ENCODE measurements at places on chromosomes 6 and 20.

DNA sequence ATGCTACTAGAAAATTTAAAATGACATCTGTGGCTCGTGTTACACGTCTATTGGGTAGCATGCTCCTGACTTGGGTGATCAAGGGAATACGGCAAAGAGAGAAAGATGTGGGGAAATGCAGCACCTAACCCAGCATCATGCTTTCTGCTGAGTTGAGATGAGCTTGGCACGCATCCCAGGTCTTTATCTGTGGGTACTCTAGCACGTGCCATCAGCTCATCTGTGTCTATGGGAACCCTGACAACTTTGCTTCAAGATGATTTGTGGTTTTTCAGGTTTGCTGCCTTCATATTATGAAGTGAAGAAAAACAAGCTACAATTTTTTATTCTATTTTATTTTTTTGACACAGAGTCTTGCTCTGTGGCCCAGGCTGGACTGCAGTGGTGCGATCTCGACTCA, 21.0 kb downstream of the RNASET2 start:
- no peak for DNase-seq

GRCh38 chr6:170068496-170068895, 222.4 kb downstream of the DLL1 start:
- DNase-seq, result no peak

- peak; percentile 69 for DNase-seq
Measured at GRCh38 chr6:123838505-123839234, 35.0 kb downstream of the NKAIN2 start.

GRCh38 chr6:127971945-127972391, 71.1 kb upstream of the THEMIS start:
- DNase-seq, result no peak

DNA sequence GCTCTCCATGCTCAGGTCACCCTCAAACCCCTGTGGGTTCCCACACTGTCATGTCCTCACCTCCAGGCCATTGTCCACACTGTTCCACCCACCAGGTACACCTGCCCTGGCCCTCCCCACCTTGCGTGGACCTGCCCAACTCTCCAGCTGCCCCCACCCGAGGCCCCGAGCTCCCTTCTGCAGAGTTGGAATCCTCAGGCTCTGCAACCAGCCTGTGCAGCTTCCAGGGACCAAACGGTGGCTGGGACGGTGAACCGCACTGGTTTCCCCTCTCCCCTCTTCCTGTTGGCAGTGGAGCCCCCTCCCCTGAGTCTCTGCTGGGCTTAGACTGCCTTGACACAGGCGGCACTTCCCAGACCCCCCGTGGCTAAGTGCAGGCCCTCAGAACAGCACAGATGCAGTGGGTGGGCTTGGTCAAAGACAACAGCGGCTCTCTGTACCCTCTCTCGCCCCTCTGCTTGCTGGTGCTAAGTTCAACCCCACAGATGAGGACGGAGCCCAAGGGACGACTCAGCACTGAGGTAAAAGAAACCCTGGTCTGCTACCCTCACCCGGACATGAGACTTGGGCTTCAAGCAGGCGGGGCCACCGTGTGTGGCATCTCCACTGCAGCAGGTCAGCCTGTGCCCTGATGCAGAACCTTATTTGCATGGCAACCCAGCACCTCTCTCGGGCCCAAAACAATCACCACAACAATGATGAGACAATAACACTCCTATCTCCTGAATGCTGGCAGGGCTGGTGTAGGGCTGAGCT, 11.0 kb downstream of the ZBP1 start:
- DNase-seq, result no peak

GRCh38 chr6:144683216-144684070, 398.3 kb downstream of the UTRN start:
- DNase-seq, result no peak

GRCh38 chr6:137236581-137237355, 17.6 kb upstream of the IFNGR1 start:
- no peak for DNase-seq

- DNase-seq, result no peak
Measured at GRCh38 chr20:24034820-24035219, 46.2 kb upstream of the GGTLC1 start.

GRCh38 chr6:2899596-2899995, 3.5 kb downstream of the SERPINB9 start:
- no peak for DNase-seq

- DNase-seq, result peak; percentile 94
Measured at GRCh38 chr20:59825944-59826759, 107.3 kb downstream of the SYCP2 start.

DNA sequence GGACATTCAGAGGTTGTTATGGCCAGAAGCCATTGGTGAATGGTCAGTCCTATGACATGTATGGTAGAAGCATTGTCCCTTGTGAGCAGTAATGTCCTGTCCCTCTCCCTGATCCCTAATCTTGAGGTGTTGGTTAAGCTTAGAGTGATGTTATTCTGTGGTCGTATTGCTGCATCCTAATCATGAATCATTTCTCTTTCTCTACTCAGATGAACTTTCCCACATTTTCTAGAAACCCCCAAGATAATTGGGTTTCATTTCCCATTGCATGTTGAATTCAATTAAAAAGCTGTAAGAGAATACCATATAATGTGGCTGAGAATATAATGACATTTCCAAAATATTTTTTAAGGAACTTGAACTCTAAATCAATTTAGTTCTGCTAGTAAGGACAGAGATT, 175.1 kb downstream of the PLCB4 start:
- no peak for DNase-seq

DNA sequence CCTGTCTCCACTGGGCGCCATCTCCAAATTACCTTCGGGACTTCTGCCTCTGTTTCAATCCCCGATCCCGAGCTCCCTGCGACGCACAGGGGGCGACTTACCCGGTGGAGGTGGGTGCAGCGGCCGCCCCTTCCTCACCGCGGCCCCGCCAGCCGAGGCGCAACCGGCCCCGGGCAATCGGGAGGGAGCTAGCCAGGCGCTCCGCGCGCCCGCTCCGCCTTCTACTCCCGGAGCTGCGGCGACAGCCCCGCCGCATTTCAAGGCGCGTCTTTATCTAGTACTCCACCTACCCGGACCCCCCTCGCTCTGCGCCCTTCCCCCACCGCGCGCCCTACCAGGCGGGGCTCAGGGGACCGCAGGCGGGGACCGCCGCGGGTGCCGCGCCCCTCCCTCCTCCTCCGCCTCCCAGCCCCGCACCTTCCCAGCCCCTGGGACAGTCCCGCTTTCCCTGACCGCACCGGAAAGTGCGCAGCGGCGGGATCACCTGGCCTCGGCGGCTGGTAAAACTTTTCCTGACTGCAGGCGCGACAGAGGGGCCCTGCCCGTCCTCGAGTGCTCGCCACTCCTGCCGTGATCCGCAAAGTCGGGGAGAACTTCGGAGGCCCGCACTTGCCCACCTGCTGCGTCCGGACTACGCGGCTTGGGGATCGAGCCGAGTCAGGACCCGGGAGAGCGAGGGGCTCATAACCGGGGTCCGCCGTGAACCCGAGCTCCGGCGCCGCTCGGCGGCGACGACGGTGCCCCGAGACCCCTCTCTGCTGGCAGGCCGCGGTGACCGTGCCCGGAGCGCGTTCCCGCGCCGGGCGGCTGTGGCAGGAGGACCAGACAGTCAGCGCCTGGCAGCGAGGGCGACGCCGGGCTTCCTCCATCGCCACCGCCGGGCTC, 8.0 kb upstream of the NKX2-2 start:
- peak; percentile 80 for DNase-seq

- DNase-seq, result peak; percentile 69
Measured at GRCh38 chr20:20568604-20569205, 143.7 kb downstream of the RALGAPA2 start.

DNA sequence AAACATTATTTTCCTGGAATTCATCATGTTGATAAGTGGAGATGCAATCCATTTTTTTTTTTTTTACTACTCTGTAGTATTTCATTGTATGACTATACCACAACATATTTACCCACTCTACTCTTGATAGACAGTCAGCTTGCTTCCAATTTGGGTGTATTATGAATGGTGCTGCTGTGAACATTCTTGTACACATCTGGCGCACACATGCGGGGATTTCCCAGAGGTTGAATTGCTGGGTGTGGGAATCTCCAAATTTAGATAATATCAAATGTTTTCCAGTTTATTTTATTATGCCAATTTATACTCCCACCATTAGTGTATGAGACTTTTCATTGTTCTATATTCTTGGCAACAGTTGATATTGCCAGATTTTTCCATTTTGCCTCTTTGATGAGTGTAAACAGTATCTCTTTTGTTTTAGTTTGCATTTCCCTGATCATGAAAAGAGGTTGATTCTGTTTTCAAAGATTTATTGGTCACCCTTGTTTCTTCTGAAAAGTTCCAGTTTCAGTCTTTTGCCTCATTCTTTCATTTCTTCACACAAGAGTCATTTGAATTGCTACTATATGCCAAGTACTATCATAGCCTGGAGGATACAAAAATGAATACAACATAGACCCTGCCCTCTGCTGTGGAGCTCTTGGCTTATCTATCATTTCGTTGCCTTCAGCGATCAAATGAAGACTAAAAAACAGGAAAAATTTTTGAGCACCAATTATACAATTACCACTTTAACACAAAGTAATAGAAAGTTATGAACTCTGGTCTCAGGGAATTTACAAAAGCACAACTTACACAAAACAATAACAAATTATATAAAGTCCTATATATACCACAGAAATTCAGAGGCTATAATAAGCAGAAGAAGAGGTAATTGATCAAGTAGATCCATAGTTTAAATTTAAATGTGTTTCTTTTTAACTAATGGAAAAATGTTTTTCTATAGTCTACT, 17.1 kb upstream of the NCOA7 start:
- no peak for DNase-seq

DNA sequence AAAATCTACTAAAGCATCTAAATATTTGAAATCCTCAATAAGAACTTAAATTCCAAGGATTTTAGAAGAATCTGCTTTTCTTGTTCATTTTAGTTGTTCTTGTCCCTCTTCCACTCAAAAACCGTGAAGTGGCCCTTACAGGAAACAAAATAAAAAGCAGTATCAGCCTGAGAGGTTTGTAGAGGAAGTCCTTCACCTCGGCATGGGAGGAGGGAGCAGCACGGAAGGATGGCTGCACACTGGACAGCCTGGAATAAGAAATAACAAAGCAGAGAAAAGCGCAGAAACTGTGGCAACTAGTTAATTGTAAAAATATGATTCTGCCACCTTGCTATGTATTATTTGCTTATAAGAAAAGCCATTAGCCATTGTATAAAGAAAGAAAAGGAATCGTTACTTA, 46.1 kb downstream of the RALGAPA2 start:
- no peak for DNase-seq

GRCh38 chr6:123640567-123641187, 3.9 kb upstream of the TRDN start:
- no peak for DNase-seq

GRCh38 chr20:36786246-36786645, 12.7 kb upstream of the DSN1 start:
- no peak for DNase-seq

DNA sequence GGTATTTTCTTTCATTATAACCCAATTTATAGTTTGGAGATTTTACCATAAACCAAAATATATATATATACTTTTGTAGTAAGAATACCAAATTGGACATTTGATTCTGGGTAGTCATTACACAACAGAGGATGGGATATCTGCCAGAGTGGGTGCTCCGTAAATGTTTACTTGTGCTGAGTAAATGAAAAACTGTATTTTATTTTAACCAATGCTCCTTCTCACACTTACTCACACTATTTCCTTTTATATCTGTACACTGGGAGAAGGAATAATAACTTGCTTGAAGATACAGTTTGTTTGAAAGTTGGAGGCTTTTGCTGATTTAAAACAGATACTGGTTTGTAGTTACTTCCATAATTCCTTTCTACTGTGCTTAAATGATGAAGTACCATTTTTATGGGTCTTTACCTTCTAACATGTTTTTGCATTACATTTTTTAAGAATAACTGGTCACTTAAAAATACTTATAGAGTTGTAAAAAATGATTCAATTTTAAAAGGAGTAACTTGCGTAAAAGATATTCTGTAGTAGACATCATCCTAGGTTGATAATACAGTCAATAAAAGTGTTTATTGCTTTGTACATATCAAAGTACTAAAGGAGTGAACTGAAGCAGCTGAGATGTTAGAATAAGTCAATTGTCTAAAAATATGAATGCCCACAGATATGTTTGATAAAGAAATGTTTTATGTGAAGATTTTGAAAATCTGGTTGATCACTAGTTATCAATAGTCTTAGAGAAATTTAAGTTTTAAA, 411.7 kb downstream of the UTRN start:
- no peak for DNase-seq

GRCh38 chr6:158468666-158469065, 91.2 kb upstream of the TMEM181 start:
- peak; percentile 66 for DNase-seq

DNA sequence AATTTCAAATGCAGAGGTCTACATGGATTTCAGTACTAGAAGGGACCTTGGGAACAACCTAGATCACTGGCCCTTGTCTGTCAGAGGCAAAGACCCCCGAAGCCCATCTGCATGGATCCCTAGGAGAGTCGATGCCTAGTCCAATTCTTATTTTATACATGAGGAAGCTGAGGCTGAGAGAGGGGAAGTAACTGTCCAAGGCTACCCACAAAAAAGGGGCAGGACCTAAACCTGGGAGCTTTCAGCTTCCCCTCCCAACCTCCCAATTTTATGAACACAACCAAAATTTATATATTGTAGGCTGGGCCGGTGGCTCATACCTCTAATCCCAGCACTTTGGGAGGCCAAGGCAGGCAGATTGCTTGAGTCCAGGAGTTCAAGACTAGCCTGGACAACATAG, 73.2 kb downstream of the TRERF1 start:
- DNase-seq, result no peak

GRCh38 chr6:135922174-135922573, 70.7 kb downstream of the PDE7B start:
- no peak for DNase-seq

- no peak for DNase-seq
Measured at GRCh38 chr6:147347882-147348575, 143.8 kb downstream of the STXBP5 start.

- DNase-seq, result peak; percentile 75
Measured at GRCh38 chr6:26272171-26272637, 92.8 kb upstream of the BTN3A2 start.

DNA sequence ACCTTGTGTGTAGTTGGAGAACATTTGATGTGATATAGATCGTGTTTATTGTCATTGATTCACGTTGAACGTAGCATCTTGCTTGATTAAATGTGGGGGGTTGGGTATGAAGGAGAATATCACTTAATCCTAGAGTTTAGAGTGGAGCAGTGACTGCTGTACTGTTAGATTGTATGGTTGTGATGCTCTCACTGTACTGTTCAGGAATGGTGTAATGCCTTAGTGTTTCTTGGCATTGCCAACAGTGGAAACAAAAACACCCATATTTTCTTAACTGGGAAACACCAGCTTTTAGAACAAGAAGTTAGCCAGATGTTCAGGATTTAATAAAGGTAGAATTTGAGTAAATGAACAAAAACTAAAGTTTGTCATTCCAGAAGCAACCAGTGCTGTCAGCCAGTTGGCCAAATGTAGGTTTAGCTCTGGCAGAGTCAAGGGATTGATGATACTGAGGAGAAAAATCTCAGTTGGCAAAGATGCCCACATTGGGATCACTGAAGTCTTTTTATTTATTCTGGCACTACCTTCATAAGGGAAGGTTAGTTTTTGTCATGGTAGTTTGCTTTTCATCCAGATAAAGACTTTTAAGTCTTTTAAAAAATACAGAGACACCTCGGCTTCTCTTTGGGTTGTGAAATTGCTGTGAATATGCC, 129.9 kb downstream of the JARID2 start:
- no peak for DNase-seq

- no peak for DNase-seq
Measured at GRCh38 chr6:69880601-69881000, 14.2 kb downstream of the COL19A1 start.
